ENCODE measurements at places on chromosomes 1 and 21.

DNA sequence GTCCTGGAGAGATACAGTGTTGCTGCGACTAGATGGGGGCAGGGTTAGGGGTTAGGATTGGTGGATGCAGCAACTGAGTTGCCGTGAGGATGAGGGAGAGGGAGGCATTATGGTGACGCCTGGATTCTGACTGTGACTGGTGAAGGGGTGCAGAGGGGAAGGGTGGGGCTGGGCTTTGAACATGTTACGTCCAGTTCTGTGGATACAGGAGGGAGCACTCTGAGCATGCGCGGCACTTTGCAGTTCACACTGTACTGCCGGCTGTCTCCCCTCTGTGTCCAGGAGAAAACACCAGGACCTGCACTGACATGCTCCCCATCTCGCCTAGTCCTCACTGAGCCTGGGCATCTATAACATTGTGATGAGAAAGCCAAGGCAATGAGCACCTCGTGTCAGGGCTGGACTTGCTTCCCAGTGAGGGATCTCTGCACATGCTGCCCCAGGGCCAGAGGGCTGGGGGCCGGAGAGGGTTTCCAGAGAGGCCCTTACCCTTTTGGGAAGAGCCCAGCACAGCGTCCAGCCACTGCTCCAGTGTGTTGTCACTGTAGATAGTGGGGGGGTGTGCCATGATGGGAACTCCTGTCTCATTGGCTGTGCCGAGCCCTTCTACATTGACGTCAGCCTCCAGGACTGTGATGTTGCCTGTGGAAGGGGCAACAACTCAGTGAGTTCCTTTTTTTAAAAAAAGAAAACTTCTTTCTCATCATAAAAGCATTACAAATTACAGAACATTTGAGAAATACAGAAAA lies 7.6 kb downstream of the FAM151A start:
- DNase-seq = no peak

DNA sequence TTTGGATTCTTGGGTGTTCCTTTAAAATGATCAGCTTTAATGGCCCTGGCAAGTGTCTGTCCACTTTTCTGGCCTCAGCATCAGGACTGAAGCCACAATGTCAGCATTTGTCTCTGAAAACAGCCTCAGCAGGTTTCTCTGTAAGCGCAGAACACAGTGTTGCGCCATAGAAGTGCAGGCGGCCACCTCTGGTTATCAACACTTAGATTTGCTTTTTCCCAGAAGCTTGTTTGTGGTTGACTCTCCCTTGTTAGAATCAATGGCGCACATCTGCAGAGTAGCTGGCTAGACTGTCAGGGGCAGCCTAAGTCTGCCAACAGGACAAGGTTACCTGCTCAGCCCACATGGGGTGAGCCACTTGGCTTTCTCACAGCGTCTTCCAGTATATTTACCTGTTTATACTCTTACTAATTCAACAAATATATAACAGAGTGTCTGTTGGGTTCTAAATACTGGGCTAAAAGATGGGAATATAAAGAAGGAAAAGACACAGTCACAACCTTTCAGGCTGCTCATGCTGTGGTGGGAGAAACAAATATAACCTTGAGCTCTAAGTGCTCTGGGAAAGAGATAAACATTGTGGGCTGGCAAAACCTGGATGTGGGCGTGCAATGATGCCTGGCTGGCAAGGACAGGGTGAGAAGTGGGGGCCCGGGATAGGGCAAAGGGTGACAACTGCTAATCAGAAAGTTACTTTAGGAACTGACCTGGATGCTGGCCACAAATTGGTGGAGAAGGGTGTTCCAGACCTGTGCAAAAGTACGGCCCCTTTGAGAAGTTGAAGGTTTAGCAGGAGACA lies 149.3 kb upstream of the KIAA0040 start:
- no peak for DNase-seq

- no peak for DNase-seq
These were observed 47.1 kb upstream of the DYNLT5 start for GRCh38 chr1:66705110-66705509.

DNA sequence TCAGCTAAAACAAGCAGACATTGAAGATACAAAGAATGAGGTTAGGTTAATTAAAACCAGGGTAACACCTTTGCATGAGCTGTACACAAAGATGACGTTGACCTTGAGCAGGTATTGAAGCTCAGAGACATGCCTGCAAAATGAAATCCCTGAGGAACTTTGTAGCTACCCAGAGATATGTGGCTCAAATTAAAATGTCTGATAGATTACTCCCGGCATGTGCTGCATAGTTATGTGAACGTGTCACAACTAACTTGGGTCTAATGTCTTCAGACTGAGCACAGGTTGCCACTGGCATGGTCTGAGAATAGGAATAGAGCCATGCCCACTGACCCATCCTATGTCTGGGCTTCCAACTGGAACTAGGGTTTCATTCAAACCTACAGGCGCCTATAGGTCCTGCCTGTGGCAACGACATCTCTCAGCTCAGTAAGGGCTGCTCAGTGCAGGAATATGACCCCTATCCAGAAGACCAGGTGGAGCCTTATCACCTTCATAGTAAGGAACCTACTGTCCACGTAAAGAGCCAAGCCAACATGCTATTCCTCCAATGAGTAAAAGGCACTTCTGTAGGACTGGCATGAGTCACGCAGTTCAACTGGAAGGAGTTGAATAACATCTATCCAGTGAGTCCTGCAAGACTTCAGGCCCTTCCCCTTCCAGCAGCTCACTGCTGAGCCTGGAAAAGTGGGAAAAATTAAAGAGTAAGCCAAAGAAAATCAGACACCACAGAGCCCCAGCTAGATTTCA lies 60.7 kb downstream of the PRKAB2 start:
- no peak for DNase-seq

DNA sequence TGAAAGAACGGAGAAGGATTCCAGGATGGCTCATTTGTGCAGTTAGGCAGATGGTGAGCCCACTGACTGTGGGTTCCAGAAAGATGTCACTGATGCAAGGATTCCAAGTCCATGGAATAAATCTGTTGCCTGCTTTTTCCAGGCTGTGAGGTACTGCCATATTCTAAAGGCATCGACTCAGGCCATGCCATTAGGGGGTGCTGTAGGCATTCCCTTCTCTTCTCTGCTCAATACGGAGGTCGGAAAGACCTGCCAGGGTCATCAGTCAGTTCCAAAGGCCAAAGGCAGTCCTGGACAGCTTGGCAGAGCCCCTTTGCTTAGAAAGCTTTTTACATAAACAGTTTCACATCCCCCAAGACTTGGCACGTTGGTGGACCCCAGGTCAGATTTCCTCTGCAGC lies 31.7 kb upstream of the TMEM125 start:
- no peak for DNase-seq

- DNase-seq = no peak
These were observed 277.2 kb upstream of the VAMP3 start for GRCh38 chr1:7493711-7494454.

- no peak for DNase-seq
These were observed at the start of gene MFAP2 for GRCh38 chr1:16980473-16981268. Gene MFAP2 (minus strand): TSS chr1:16980620. CDS start chr1:16978273, 2,347 bp downstream.

- DNase-seq = no peak
These were observed 1.3 kb downstream of the CDK18 start for GRCh38 chr1:205505791-205506190.

- DNase-seq = no peak
These were observed 302.7 kb upstream of the SGIP1 start for GRCh38 chr1:66231217-66231616.

GRCh38 chr1:181440510-181440909 lies 42.8 kb upstream of the CACNA1E start:
- no peak for DNase-seq

- peak; percentile 73 for DNase-seq
These were observed 1.1 kb upstream of the ELAPOR1 start for GRCh38 chr1:109112652-109113285.

- DNase-seq = no peak
These were observed 64.0 kb upstream of the DNAJC6 start for GRCh38 chr1:65245295-65245694.

DNA sequence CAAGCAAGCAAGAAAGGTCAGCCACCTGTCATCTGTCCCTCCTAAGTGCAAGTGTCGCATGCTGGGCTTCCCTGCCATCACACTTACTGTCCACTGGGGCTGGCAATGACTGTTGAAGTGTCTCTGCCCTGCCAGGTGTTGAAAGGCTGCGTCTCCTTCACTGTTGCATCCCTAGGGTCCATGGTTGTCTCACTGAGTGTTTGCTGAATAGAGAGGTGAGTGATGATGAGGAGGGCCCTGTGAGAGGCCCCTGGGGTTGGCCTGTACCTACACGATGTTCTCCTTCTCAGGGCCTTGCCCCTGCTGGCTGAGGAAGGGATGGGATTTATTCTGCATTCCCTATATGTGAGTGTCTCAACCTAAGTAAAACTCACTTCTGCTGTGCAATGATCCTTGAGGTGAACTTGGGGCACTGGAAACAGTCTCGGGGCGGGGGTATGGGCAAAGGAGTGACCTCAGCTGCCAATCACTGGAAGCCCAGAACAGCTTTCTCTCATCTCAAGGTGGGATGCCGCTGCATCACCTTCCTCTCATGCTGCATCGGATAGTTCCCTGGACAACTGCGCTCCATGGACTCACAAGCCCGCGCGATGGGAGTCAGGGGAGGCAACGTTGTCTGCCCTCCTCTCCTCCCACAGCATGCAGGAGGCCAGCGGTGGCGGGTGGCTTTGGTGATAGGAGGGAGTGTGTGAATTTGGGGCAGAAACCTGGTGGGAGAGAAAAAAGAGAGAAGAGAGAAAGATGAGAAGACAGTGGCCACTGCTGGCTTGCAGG lies 35.8 kb upstream of the SOX13 start:
- no peak for DNase-seq

DNA sequence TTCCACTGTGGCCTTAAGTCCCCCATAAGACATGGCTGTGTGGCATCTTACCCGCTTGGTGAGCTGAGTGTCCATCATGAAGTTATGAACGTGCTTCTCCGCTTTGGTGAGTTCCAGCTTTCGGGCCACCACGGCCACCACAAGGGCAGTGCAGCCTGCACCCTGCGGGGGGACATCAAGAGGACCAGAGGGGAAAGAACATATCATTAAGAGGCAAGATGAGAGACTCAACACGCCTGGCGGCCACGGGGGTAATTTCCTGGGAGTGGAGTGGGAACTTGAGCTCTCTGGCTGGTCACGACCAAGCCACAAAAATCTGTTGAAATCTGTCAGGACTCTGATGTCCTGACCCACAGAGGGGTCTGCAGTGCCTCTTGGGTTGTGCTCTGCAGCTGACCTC lies 117.9 kb upstream of the ADAR start:
- DNase-seq = no peak

DNA sequence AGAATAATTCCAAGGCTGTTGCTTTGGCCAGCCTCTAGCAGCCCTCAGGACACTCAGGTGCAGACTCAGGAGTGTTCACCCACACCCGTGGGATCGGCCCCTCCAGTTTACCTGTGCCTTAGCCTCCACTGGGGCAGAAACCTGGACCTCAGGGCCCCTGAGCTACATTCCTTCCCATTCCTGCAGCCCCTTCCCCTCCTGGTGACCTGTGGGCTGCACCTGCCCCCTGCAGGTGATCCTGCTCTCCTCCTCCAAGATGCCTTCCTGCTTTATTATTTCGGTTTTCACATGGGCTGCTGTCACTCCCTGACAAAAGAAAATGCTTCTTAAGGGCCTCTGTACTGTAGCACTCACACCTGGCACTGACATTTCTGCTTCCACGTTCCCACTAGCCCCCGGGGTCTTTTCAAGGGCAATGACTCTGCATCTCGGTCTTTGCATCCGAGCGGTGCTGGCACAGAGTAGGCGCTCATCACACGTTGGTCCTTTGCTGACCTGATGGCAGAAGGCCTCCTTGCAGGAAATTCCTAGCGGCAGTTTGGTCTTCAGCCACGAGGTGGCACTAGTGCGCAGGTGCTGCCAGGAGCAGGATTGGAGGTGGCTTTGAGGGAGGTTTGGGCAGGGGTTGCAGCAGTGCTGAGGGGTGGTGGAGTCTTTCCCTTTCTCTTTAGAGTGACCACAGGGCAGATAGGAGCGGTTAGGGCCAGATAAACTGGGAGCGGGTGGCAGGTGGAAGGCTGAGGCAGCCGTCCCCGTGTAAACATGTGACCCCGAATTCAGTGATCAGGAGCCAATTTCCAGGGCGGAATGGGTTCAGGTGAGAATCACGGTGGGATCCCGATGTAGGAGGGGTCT lies 25.3 kb upstream of the ETV3 start:
- DNase-seq = peak; percentile 46

- DNase-seq = no peak
These were observed 4.8 kb downstream of the SLC27A3 start for GRCh38 chr1:153779781-153780541.

GRCh38 chr1:15916417-15916816 lies 59.5 kb downstream of the ZBTB17 start:
- no peak for DNase-seq

DNA sequence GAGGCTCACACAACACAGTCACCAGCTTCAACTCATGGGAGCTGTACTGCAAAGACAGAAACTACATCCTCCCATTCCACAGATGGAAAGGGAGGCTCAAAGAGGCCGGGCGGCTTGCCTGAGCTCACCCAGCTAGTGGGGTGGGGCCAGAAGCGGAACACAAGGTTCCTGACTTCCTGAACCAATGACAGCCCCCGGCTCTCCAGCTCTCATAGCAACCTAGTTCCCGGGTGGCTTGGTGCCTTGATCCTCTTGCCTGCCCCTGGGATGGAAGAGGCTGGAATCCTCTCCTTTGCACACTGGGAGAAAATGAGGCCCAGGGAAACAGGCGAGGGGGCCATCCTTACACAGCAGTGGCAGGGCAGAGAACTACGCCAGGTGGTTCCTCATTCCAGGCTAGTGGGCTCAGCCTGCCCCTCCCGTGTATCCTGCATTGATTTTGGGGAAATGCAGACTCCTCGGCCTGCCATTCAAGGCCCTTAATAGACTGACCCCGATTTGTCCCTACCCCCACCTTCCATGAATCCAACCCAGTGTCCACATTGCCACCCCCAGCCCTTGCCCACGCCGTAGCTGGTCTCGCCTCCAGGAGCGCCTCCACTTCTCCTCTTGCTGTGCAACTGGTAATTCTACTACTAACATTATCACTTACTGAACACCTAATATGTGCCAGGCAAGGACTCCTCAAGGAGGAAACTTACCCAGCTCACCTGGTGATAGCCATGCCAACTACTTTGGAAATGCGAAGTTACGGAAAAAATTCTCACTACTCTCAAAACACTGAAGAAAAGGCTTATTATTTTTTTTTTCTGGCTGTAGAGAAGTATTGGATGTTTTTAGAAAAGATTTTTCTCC lies 5.0 kb downstream of the RAP1GAP start:
- DNase-seq = no peak

DNA sequence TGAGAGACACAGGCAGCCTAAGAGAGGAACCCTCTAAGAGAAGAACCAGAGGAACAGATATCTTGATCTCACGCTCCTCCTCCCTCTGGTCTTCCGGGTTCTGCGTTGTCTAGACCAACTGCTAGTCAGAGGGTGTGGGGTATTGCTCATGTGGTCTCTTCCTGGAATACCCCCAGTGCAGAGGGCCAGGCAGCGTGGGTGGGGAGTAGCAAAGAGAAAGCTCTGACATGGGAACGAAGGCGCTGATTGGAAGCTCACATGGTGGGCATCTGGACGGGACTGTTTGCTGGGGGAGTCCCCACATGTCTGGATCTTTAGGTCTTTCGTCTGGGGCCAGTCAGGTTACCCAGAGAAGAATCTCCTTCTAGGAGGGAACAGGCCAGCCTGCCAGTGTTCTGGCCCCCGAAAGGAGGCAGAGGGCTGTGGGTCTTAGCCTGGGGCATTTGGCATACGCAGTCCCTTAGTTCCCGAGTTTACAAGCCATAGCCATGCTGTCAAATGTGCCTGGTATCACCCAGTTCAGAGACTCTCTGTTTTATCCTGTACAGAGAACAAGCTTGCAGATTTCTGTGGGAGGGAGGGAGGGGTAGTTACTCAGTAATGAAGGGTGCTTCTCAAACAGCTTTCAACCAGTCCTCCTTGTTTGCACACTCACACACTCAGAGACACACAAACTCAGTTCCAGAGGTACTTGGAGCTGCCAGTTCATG lies 18.3 kb upstream of the IL6R start:
- DNase-seq = no peak

All from activated CD8-positive, alpha-beta memory T cell treated with anti-CD3 and anti-CD28 coated beads for 1 hour (primary cell).